Aorta (tissue), 5 donors: ENCODE measurements at places on chromosomes 3 and 15. TPM values are rescaled to one million over a fixed set of nuclear protein-coding genes. Genes with fewer than 3 reads are reported as not detected.
A peak's percentile ranks its signal among the peaks of the same experiment; 100 is the strongest.

Gene ACOX2
- 31.5 TPM for total RNA-seq

Gene SEMA6D
- total RNA-seq, result 22.7 TPM

Gene VILL
- 3.9 TPM for total RNA-seq

Gene IVD
- 41.7 TPM for total RNA-seq

- DNase-seq, result no peak
Observed at GRCh38 chr15:85625166-85625830, 169.4 kb downstream of the KLHL25 start.

GRCh38 chr15:70806992-70807712 lies 43.8 kb upstream of the UACA start:
- DNase-seq, result peak; percentile 88

GRCh38 chr15:67201136-67201535 lies 53.3 kb downstream of the AAGAB start:
- no peak for DNase-seq

DNA sequence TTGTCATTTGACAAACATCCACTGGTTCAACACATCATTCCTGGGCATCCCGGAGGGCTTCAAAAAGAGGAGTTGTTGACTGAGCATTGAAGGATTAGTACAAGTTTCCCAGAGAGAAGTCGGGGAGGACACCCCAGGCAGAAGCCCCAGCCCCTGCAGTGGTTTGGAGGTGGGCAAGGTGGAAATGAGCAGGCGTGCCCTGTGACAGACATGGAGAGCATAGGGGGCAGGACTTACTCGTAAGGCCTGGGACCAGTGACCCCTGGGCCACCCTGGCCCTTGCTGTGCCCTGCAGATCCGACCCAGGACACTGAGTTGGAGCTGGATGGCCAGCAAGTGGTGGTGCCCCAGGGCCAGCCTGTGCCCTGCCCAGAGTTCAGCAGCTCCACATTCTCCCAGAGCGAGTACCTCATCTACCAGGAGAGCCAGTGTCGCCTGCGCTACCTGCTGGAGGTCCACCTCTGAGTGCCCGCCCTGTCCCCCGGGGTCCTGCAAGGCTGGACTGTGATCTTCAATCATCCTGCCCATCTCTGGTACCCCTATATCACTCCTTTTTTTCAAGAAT lies 5.9 kb downstream of the PARP3 start:
- peak; percentile 39 for DNase-seq

DNA sequence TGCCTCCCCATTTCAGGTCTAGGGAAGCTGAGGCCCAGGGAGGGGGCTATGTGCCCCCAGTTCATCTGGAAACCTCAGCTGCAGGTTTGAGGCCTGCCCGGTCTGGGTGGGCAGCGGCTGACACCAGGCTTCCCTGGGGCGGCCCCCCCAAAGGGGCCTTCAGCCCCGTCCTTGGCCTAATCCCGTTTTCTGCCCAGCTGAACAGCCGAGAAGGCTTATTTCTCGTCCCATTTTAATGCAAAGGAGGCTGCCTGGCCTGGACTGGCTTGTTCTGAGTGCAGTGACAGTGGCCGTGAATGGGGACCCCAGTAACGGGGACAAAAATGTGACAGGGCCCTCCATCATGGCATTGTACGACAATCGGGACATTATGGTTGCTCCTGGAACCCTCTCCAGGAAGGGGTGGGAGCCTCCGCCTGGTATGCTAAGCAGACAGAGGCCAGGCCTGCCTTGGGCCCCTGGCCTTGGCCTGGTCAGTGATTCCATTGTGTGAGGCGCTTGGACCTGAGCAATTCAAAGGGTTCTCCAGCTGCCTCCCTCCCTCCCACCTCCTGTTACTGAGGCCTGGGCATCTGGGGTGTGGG lies 93.9 kb downstream of the WNT7A start:
- DNase-seq, result peak; percentile 24

GRCh38 chr15:29799859-29800258 lies 22.4 kb downstream of the TJP1 start:
- no peak for DNase-seq

GRCh38 chr3:14410106-14410502 lies 7.7 kb downstream of the SLC6A6 start:
- DNase-seq, result no peak
